ENCODE measurements at places on chromosomes 12 and 14.

DNA sequence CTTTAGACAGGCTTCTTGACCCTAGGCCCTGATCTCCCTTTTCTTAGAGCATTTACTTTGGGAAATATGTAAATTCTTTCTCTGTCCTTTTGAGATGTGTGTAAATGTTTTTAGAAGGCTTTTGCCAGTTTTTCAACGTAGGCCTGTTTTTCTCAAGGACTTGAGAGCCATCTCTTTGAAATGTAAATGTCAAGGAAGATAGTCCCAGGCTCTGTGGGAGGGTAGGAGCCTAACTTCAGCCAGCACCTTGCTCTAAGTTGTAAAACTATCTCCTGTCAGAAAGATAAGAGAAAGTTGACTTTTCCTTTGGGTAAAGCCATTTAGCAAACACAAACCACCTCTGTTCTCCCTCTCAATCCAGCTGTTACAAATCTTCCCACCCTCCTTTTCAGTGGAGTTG, 219.8 kb downstream of the RPS29 start:
- no peak for DNase-seq

DNA sequence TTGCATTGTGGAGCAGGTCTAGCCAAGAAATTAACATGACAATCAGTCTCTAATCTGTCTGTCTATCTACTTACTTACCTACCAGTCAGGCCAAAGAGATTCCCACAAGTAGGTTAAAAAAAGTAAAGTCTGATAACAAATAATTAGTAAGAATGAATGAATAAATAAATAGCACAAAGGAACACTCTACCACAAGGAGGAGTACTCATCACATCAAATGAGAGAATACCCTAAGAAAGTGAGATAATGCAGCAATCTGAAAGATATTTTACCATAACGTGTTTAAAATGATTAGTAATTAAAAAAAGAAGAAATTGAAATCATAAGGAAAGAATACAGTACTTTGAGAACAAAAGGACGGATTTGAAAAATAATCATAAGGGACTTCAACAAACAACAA, 187.2 kb downstream of the SYNE2 start:
- DNase-seq, result no peak

DNA sequence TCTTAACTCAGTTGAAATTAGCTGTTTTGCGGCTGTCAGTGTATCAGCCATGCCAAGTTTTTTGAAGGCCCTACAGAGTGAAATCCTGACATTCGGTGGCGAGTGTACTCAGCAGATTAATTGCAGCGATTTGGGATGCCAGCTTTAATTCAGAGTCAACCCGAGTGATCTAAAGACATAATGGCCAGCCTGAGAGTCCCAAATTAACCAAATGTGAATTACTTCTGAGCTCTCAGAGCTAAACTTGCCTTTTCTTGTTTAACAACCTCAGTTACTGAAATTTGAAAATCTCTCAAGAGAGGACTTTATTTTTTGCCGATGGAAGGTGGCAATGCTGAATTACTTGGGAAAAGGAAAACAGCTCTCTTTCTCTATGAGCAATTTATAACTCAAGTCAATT, 148.5 kb downstream of the GLT1D1 start:
- DNase-seq, result no peak

DNA sequence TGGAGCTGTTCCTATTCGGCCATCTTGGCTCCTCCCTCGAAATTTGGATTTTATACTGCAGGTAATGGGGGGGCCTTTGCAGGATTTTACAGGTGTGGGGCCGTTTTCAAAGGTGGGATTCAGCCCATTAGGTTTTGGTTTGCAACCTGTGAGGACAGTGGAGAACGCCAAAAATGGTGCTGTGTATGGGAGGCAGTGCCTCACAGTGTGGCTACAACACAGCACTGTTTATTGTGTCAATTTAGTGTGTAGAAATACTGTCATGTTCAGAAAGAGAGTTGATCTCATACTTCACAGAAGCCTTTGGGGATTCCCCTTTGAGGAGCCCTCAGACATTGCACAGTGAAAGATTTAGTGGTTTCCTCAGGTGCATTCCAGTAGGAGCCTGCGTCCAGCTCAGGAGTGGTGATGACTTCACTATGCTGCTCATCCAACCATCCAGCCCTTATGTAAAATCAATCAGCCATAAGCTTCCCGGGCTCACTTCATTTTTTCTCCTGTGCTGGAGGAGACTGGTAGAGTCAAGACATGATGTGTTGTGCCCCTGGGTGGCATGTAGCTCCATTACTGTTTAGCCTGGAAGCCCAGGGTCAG, 92.7 kb upstream of the PRMT8 start:
- DNase-seq, result no peak

DNA sequence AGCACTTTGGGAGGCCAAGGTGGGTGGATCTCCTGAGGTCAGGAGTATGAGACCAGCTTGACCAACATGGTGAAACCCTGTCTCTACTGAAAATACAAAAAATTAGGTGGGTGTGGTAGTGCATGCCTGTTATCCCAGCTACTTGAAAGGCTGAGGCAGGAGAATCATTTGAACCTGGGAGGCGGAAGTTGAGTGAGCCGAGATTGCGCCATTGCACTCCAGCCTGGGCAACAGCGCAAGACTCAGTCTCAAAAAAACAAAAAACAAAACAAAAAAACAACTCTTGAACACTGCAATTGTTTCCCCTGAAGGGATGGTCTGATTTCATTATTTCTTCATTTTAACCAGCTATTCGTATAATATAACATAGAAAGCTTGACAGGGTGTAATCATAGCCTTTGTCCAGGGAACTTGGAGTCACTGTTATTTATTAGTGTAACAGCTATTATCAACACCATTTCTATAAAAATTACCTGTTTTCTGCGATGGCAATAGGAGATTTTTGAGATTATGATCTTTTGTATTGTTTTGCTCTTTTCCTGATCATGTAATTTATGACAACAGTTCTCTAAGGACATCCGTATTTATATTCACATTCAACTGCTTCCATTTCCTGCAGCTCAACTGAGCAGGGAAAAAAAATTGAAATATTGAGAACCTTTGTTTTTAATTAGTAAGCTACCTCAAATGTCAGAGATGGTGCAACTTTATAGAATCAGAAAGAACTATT, 94.7 kb downstream of the DIP2B start:
- DNase-seq, result no peak

DNA sequence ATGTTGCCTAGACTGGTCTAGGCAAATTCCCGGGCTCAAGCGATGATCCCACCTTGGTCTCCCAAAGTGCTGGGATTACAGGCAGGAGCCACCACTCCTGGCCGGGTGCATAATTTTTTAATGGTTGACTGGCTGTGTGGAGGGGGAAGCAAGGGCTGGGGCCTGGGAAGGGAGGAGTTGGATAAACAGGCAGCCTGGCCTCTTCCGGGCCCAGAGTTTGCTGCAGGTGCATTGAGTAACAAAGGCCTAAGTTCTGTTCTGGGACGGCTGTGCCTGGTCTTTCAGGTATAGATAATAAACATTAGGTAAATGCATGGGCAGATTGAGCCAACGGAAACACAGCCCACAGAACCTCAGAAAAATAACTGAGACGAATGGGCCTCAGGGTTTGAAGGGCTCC, 191.3 kb upstream of the TBX3 start:
- no peak for DNase-seq

GRCh38 chr14:91187271-91187670, 57.2 kb downstream of the GPR68 start:
- DNase-seq, result no peak

DNA sequence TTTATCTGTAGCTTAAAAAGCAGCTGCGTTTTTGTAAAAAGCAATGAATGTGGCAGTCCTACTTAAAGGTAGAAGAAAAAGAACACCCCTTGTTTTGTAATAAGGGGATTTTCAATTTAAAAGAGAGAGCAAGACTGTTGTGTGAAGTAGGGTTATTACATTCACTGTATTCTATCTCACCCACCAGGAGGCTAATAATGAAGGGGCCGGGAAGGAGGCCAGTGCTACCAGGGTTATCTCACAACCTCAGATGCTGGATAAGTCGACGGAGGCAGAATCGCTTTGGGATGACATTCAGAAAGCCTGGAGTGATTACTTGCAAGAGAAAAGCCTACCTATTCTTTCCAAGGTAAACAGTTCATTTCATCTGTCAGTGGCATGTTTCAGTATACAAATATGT, 97.7 kb downstream of the RMST start:
- no peak for DNase-seq

GRCh38 chr14:65150898-65151608, 48.7 kb upstream of the MAX start:
- DNase-seq, result no peak

- DNase-seq, result no peak
Measured at GRCh38 chr12:9719790-9720189, 13.1 kb downstream of the CLECL1 start.

DNA sequence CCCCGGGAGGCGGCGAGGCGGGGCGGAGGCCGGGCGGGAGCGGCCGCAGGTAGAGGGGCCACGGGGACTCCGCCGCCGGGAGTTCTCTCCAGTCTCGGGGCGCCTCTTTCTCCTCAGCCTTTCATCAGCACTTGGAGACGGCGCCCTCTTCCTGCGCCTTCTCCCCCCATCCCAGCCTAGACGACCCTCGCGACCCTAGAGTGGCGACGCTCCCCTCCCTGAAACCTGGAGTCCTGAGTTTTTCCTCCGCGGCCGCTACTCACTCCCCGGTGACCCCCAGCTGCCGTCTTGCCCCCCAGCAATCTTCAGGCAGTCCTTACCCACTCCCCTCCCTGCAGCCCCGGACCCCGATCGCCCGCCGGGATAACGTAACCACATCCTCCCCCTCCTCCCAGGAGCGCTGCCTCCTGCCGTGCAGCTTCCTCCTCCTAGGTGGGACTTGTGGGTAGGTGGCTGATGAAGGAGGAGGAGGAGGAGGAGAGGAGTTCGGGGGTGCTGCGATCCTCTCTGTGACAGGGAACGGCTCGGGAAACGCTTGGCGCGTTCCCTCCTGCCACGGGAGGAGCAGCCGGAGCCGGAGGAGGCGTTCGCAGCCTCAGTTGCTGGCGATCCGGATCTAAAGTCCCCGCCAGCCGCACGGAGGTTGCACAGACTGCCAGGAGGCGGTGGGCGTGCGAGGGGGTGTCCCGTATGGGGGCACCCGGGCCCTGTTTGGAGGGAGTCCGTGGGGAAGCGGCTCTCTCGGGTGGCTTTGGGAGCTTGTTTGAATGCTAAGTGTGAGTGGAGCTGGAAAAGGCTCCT, 891 bp downstream of the PLEKHA5 start:
- DNase-seq, result no peak

DNA sequence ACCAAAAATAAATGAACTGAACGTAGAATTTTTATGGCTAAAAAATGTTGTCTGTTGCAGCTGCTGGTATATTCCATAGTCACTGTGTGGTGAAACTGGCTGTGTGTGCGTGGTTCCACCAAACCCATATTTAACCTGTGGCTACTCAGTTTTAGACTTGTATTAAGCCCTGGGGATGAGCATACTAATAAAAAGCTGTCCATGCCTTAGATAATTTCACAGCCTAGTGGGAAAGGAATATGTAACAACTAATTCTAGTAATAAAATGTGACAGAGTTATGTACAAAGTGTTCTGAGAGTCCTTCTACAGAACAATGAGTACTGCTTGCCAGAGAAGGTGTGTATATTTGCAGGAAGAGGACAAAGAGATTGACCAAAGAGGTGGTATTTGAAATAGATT, 125.5 kb downstream of the TMTC3 start:
- DNase-seq, result no peak

GRCh38 chr12:51265024-51265423, 5.2 kb downstream of the SMAGP start:
- no peak for DNase-seq

DNA sequence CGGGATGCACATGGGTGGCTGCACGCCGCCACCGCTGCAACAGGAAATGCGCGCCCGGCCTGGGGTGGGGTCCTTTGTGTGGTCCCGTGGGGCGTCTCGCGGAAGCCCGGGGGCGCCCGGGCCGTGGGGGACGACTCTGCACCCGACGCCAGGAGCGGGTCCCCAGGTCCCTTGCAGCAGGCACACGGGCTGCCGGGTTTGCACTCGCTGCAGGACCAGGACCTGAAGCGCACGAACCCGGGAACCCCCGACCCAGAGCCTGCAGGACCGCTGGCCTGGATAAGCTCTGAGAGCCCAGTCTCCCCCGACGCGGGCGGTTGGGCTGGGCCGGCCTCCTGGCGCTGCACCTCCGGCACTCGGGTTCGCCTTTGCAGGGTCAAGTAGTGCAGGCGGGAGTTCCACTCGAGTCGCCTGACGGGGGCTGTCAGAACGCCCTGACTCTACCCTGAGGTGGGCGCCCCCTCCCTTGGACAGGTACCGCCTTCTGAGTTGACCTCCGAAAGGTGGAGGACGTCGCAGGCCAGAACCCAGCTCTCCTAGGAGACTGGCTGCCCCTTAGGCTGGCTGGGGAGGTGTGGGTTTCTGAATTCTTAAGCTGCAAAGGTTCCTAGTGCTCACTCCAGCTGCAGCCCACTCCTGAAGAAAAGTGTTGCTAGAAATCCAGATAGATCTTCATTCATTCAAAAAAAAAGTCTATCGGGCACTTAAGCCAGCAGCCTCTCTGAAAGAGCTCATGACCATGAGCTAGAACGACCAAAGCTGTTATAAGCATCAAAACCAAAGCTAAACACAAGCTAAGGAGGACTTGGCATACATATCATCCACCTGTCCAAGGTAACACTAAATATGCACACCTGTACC, 68.0 kb downstream of the RNF34 start:
- no peak for DNase-seq

DNA sequence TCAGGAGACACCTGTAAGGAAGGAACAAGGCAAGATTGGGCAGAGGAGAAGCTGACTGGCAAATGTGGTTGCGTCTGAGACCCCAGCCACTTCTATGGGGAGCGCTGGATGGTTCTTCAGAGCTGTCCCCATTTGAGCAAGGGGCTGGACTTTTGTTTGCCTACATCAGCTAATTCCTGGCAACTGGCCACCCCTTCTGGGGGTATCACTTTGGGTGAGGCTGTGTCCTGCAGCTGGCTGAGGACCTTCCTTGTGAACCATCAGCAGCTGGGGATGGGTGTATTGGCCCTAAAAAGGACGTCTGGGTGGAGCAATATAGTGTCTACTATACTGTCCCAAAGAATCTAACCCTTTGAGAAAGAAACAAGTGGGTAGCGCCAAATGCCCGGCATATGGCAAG, 23.6 kb downstream of the PPFIBP1 start:
- no peak for DNase-seq

DNA sequence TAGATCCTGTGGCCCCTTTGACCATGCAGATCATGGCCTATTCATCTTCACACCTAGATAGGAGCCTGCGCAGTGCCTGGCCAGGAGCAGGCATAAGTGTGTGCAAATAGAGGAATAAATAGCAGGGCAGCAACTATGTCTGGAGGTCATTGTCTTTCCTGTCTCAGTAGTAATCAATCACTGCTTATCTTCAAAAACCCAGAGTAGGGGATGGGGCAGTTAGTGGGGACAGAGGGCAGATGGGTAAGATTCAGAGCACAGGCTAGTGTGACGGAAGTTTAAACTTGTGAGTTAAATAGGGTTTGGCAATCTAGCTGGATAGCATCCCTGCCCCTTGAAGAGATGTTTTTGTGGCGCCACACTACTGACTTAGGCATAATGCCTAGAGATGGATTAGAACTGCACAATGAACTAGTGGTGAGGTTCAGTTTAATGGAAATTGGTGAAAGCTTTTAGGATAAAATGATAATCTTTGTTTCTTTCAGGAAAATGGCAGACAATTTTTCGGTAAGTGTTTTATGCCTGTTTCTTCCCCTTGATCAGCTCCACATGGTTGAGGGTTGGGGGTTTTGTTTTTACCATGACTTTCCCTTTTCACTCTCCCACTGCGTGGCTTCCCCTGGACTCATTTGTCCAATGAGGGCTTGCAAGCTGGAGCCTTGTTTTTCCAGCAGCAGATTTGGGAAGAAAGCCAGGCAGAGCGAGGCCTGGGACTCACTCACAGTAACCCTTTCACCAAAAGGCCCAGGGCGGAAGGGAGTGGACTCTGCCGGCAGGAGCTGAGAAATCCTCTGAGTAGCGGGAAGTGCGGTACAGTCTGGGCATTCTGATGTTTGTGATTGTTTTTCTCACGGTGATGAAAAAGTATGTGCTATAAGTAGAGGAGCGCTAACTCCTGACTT, 8.1 kb downstream of the LGALS3 start:
- no peak for DNase-seq

Data from NCI-H774 (cell line).